Amniotic epithelial cell (primary cell): ENCODE measurements at places on chromosomes 5 and 9.

GRCh38 chr9:136528716-136529341, 17.0 kb downstream of the NOTCH1 start:
- no peak for DNase-seq

- DNase-seq: no peak
Observed at GRCh38 chr5:135504376-135504775, 31.4 kb downstream of the NEUROG1 start.

DNA sequence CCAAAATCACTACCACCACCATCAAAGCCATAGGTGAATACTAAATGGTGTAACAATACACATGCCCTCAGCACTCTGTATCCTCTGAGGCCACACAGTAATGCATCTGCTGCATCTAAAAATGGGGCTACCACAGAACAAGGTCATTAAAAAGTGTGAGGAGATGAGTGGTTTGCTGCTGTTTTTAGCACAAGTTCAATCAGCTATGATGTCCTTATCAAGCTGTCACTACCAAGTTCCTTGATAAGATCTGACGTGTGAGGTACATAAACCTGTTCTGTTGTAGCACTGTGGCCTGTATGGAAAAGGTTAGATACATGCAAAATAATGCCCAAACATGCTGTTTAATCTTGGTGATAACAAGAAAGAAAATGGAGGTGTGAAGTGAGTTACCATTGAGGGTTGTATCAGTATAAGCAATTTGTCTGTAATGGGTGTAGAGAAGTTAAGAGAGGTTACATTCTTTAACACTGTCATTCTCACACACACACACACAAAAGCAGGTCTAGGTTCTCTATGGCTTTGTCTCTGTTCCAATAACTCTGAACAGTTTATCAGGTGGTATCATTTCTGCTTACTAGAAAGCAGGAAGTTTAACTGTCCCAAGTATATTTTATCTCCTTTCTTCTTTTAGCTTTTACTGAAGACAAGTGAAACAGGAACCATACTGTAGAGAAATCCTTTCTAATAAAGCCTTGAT, 252.9 kb downstream of the CWC27 start:
- no peak for DNase-seq

- no peak for DNase-seq
Observed at GRCh38 chr5:53882006-53882675, 321.7 kb downstream of the NDUFS4 start.

GRCh38 chr9:121196389-121196788, 5.3 kb downstream of the RAB14 start:
- DNase-seq: no peak

DNA sequence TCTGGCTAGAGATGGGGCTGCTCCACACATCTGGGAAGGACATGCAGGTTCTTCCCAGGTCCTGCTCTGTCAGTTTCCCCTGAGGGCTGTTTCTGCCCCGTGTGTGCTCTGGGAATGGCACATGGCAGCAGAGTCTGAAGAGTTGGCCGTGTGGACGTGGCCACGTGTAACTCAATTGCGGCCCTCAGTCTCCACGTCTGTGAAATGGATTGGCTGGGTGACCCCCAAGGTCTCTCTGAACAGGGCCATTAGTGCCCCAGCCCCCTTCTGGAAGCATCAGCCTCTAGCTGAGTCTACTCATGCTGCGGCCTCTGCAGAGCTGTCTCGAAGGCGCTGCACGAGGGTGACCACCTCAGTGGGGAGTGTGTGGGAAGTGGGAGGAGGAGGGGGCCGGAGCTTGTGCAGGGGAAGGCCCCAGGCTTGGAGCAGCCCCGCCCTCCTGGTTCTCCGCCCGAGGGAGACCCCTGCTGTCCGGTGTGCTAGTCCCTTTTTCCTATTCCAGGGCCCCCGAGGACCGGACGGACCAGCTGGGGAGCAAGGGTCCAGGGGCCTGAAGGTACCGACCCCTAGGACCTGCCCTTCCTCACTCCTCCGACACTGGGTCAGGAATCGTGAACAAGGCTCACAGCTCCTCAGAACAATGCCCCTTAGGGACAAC, 58.9 kb upstream of the ORM1 start:
- no peak for DNase-seq

DNA sequence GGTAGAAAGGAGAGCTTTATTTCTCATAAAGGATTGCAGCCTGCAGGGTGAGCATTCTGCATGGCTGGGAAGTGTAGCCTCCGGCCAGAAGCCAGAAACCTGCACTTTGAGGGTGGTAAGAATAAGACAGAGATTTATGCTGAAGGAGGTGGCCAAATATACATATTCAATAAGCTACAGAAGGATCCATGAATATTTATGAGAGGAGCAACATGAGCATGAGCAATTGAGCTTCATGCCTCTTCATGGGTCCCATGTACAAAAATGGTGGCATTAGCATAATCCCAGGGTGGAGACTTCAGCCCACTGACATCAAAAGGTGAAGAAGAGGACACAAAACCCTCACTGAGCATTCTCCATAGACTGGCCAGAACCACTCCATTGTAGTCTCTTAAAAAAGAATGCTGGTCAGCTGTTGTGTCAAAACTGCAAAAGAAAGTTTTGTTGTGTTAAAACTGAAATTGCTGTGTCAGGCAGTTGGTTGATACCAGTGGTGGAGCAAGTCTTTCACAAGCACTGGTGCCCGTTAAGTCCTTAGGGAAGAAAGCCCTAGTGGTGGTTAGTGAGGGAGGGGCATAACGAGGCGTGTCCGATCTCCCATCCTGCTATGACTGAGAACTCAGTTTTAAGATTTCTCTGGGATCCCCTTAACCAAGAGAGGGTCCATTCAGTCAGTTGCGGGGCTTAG, 160.8 kb upstream of the MAP1B start:
- DNase-seq: no peak

DNA sequence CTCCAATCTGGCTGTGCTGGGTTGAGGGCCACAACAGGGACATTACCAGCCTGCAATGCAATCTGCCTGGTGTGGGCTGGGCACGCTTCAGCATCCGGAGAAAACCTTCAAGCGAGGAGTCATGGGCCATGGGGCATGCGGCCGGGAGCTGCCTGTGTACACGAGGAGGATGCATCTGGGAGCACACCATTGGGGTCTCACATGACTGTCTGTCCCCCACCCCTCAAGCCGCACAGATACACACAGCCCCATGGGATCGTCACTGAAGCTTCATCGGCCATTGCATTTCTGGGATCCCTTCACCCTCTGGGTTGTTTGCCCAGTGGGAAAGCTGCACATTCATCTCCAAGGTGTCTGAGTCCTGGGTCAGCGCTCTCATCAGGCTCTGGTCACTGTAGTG, 9.9 kb downstream of the LCN1 start:
- DNase-seq: no peak

GRCh38 chr9:14403081-14403480, 89.1 kb upstream of the NFIB start:
- DNase-seq: no peak

- DNase-seq: no peak
Observed at GRCh38 chr9:114972510-114973136, 42.2 kb upstream of the TNFSF8 start.

- peak; percentile 18 for DNase-seq
Observed at GRCh38 chr9:120616966-120617935, 37.3 kb upstream of the CDK5RAP2 start.

- DNase-seq: no peak
Observed at GRCh38 chr9:1388216-1388615, 338.1 kb downstream of the DMRT2 start.

DNA sequence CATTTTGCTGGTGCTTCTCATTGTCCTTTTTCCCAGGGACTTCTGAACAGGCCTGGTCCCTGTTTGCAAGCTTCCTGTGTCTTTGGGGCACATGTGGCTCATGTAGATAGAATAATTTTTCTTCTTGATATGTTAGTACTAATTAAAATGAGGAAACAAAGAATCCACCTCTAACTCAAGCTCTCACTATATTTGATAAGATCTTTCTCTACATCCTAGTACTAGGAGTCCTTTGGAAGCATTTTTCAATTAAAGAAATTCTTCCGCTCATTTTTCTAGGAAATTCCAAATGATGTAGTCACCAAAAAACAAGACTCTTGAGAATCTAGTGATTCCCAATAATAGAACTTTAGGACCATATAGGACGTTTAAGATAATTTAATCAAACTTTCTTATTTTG, 165.3 kb downstream of the SEC61B start:
- no peak for DNase-seq

DNA sequence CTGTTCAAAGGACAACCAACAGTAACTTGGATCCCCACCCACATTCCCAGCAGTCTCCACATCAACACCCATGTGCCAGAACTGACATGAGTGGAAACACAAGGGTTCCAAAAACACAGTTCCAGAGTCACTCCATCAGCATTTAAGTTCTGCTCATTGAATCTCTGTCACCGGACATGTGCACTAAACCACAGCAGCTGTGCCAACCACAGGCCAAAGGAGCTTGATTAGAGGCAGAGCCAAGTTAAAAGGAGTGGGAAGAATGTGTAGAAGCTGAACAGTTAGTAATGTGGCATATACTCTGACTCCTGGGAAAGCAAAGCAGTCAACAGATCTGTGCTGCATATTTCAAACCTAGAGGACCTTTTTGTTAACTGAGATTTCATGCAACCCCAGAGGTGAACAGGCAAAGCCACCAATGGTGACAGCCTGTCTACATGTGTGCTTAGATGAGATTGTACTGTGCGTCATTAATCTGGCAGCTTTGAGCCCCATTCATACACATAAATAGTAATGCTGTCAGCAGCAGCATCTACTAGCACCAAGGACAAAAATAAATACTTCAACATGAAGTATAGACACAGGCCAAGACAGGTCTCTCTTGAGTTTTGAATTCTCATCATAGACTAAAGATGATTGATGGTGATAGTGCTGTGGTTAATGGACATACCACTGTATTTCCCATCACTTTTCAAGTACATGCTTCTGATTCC, 16.4 kb upstream of the FST start:
- DNase-seq: no peak

DNA sequence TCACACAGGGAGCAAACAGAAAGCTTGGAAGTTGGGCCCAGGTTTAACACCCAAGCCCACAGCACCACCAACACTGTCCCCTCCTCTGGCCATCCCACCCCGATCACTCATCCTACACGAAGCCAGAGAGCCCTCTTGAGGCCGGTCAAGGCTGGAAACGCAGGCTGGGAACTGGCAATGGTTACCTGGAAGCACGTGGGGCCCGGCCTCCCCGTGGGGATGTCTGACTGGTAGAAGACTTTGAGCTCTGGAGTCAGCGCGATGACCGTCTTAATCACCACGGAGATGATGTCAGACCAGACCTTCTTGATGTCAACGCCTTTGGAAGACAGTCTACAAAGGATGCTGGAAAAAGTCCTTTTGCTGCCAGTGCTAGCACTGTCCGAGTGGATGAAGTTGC, 104.1 kb downstream of the TTLL11 start:
- DNase-seq: no peak

DNA sequence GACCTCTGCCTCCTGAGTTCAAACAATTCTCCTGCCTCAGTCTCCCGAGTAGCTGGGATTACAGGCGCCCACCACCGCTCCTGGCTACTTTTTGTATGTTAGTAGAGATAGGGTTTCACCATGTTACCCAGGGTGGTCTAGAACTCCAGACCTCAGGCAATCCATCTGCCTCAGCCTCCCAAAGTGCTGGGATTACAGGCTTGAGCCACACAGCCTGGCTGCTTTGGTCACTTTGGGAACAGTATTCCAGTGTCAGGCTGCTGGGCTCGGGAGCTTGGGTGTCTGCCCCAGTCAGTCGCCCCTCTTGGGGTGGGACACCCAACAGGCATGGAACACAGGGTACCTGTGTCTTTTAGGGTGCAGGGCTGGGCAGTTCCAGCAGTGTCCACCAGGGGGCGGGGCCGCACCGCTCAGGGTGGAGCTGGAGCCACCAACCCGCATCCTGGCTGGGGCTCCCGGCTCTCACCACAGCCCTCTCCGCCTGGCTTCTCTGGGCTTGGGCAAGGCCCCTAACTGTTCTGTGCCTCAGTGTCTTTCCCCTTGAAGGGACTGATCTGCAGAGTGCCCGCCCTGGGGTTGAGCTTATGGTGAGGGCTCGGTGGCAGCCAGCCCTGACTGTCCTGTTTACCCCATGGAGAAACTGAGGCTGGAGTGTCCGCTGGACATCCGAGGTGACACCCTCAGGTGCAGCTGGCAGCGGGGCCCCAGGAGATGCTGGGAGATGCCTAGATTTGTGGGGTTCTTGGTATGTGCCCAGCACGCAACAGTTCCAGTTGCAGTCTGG, 6.4 kb upstream of the RNU6ATAC start:
- no peak for DNase-seq

- DNase-seq: peak; percentile 48
Observed at GRCh38 chr9:92522983-92523970, 12.5 kb downstream of the ECM2 start.

DNA sequence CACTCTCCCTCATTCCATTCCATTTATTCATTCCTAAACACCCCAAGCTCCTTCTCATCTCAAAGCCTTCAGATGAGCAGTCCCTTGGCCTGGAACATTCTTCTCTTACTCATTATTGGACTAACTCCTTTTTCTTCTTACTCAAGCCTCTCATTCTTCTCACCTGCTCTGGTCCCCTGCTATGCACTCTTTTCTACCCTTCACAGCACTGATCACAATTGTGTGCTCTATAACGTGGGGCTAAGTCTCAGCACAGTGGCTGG, 212.4 kb downstream of the MAPKAP1 start:
- DNase-seq: peak; percentile 84

GRCh38 chr5:173397516-173397915, 69.3 kb upstream of the STC2 start:
- DNase-seq: no peak

GRCh38 chr9:87950296-87950695, 24.0 kb downstream of the CDK20 start:
- no peak for DNase-seq

DNA sequence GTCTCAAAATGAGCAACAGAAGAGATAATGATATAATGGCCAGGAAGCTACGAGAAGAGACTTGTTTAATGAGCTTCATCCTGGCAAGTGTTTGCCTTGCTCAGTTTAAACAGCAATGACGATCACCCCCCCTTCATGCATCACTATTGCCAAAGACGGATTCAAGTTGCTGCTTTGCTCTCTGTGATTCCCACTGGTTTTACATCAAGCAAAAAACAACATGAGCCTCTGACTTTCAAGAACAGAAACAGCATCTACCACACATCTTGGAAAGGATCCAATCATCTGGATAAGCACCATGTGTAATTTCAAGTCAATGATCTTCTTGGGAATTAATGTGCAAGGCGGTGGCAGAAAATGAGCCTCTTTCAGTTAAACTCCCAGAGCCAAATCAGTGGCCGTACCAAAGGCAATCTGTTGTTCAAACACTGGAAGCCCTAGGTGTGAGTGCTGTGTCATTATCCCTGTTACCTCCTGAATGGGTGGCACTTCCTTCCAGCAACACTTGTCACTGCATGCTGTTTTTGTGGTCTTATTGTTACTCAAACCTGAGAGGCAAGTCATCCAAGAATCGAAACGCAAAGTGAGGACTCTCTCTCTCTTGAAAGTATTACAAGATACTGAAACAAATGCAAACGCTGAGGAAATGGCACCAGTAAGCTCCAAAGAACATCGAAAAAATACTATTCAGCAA, 72.8 kb downstream of the MED27 start:
- DNase-seq: peak; percentile 54
